ENCODE measurements at places on chromosomes 4 and X.

DNA sequence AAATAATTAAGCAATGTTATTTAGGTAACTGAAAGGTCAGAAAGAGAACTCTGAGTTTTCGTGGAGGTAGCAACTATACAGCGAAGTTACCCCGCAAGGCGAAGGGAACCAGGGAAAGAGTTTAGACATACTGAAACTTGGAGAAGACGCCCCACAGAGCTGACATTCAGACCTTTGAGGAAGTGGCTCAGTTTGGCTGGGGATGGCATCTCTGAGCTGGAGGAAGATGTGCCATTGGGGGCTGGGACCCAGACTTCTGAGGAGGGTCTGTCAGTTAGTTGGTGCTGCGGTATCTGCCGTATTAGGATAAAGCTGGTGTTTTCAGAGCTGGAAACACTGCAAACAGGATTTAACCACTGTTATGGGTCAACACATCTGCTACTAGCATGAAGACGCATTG lies 156.6 kb downstream of the ANKRD50 start:
- no peak for DNase-seq

GRCh38 chrX:154444755-154445246 lies 860 bp downstream of the FAM50A start:
- DNase-seq, result no peak

DNA sequence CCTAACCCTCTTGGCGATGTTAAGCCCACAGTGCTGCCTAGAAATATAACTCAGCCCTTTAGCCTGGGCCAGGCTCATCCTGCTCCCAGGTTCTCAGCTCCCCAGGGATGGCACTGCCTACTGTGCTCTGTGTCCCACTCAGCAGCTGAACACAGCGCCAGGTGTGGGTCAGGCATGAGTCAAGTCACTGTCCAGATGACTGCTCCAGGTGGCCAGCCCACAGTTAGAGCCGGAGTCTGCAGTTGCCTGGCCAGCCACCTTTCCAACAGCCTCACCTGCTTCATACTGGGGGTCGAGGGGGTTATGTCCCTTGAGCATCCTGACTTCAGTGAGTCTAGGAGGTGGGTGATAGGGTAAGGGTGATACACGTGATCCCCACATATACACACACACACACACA lies 48.4 kb downstream of the TBC1D14 start:
- no peak for DNase-seq

DNA sequence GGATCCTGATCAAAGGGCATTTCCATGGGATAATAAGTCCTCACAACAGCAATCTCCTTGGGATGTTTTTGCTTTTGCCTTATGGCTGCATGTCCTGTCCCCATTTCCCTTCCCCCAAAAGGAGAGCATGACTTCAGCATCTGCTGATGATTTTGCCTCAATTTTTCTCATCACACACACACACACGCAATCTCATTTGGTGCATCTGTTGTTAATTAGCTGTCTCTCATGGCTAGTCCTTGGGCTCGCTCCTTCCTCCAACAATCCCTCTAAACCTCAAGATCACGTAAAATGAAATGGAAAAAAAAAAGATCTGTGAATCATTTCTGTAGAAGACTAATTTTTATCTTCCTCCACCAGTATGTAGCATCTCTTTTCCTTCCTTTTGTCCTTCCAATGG lies 153.6 kb downstream of the RBMX2 start:
- DNase-seq, result no peak

DNA sequence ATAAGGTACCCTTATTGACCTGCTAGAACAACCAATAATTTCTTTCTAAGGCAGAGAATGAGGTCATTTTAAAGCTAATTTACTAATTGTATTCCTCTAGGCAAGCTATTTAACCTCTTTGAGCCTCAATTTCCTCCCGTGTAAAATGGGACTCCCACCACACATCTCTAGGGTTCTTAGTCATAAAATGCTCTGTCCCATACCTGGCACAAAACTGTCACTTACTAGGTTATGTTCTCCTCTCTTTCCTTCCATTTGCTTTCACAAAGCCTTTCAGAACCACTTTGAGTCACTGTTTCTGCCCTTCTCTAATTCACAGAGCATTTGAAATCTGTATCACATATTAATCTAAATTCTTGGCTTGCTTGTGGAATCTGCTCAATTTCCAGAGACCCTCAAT lies 2.4 kb upstream of the GPR82 start:
- DNase-seq, result no peak

GRCh38 chr4:183286590-183287308 lies 33.3 kb downstream of the CLDN22 start:
- DNase-seq, result no peak

GRCh38 chr4:183229397-183229796 lies 90.7 kb downstream of the CLDN22 start:
- no peak for DNase-seq

GRCh38 chrX:83508006-83508405 lies at the start of gene POU3F4:
POU3F4 (plus strand) TSS chrX:83508290; CDS start chrX:83508325, 35 bp downstream.
- DNase-seq, result no peak

DNA sequence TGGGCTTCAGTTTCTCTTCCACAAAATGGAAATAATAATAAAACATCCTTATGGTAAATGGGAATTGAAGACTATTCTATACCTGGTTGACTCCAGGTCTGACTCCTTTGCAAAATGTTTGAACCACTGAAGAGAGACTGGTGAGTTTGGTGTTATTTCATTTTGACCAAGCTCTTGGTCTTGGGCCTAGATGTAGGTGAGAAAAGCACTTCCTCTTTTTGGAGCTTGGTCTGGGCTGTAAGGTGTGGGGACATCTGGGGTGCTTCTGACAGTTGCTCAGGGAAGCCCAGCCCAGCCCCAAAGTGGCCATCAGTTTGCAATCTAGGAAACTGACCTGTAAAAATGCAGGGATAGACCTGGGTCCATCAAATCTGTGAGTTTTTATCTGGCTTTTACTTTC lies 26.8 kb upstream of the SOD3 start:
- no peak for DNase-seq

DNA sequence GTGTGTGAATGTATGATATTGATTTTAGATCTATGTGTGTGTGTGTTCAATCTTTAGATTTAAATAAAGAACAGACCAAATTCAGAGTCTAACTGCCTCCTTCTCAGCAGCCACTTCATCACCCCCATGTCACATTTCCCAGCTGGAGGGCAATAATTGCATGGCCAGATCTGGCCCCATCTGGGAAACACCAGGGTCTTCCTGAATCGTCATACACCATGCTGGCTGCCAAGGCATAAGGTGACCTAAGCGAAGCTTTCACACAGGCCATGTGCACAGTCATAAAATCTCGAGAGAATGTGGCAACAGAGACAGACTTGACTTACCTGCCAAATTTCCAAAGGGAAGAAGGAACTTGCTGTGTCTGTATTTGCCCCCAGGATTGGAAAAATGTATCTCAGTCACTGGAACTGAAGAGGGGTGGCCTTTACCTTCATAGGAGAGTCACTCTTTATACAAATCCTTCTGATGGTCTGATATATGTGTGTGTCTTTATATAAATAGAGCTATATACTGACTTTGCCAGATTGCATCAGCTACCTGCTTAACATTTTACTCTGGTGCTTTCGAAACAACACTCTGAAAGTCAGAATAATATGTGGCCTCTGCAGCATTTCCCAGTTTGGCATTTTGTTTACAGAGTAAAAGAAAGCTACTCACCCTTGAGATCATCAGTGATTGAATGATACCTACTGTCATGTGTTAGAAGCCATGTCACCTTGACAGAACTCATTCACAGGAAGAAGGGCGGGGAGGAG lies at the start of gene PLAC1:
PLAC1 (minus strand) TSS at position 470 of the 758 bp plus-strand sequence. CDS start 91,789 bp downstream, outside the sequence.
- DNase-seq, result no peak

DNA sequence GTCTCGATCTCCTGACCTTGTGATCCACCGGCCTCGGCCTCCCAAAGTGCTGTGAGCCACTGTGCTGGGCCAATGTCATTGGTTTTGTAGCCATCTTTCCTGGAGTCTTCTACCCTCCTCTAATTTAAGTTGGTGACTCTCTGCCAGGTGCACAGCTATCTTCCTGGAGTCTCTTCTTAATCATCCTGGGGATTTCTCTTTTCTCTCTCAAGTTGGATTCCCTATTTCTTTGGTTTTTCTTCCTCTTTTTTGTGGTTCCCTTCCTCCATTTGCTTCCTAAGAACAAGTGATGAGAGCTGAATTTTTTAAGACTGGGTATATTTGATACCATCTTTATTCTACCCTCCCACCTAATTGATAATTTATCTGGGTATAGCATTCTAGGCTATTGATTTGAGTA lies 113.8 kb downstream of the SYNPO2 start:
- DNase-seq, result no peak

- DNase-seq, result no peak
These were observed 43.2 kb upstream of the HUWE1 start for GRCh38 chrX:53729751-53730150.

DNA sequence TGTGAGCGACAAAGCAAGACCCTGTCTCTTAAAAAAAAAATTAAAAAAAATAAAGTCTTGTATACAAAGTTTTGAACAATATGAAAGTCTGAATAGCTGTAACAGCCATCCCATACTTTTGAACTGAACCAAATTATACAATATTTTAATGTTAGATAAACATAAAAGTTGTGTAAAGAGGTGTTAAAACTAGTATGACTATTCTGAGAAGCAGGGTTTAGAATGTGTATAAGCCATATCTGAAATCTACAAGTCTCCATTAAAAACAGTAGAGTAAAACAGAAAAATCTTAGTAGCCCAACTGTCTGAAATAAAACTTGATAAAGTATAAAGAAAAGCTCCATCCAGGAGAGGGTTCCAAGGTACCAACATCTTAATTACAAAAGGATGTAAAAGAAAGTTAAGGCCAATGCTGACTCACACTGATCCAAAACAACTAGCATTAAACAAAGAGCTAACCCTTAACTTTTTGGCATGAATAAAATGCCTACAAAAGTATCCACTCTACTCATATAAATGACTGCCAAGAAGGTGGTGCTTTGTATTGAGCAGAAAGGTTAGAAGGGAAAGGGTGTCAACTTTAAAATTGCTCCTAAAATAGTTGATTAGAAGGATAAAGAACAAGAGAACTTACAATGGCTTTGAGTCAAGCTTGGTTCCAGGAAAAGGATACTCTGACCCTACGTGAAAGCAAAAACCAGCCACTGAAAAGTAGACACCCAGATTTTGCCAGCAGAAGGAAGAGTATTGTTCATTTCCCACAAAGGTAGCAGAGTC lies 18.5 kb downstream of the CNOT6L start:
- no peak for DNase-seq

- no peak for DNase-seq
These were observed 95.8 kb downstream of the SH3KBP1 start for GRCh38 chrX:19791562-19791961.
